ENCODE measurements at places on chromosomes 7 and 10.

DNA sequence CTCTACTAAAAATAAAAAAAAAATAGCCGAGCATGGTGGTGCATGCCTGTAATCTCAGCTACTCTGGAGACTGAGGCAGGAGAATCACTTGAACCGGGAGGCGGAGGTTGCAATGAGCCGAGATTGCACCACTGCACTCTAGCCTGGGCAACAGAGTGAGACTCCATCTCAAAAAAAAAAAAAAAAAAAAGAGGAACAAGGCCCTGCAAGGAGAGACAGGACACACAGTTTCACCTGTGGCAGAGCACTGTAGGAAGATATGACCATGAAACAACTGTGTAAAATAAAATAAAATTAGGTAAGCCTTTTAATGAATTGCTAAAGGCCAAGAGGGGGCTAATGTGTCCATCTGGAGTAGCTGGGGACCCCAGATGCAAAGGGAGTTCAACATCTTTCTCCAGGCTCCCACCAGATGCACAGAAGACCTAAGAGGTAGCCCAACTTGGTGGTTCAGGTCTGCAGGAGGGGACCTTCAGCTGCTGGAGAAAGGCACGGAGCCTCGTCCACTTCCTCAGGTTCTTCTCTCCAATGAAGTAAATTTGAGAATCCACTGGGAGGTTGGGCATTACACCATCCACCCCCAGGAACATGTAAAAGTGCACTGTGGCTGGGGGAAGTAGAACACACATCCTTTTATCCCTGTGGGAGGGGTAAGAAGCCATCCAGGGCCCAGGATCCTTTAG lies 12.7 kb downstream of the PPIF start:
- no peak for DNase-seq

- DNase-seq: no peak
Measured at GRCh38 chr7:63044721-63045120, 953.9 kb upstream of the ZNF722 start.

DNA sequence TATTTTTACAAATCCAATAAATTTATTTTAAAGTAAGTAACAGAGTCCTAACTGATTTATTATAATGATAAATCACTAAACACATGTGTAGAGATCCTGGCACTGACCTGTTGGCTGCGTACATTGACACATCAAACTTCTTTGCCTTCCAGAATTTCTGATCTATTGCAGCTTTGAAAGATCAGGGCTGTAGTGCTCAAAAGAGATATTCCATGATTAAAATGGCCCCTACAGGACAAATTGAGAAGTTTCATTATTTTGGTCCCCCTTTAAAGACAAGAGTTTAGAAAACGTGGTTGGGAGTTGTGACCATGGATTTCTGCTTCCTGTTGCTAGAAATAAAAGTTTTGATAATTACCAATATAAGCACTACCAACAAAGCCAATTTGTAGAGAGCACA lies 87.7 kb upstream of the PDK4 start:
- DNase-seq: no peak

- no peak for DNase-seq
Measured at GRCh38 chr10:97687785-97688781, 1.0 kb upstream of the AVPI1 start.

- DNase-seq: no peak
Measured at GRCh38 chr7:78703391-78703790, 750.1 kb downstream of the MAGI2 start.

DNA sequence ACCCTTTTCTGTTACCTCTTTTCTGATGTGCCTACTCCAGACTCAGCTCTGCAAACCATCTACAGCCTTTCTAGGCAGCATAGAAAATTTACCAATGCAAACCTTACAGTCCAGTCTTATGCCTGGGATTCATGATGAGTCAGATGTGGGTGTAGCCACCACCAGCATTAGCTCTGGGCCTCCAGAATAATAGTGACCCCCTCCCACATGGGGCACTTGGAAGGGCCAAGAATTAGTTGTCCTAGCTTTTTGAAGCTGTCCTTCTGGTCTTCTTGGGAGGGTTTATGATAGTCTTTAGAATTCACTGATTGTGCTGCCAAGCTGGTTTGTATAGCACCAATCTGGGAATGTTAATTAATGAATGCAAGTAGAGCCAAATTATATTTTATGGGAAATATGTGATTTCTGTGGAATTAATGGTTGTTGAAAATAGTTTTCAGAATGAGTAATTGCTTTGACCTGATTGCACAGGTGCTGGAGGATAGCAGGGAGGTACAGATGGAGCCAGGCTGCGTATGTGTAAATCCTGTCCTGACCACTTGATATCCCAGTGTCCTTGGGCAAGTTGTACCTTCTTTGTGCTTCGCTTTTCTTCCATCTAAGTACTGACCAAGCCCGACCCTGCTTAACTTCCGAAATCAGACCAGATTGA lies 94.8 kb downstream of the CPED1 start:
- DNase-seq: no peak
